ENCODE measurements at places on chromosomes 4 and X. TPM values are rescaled to one million over a fixed set of nuclear protein-coding genes. Genes with fewer than 3 reads are reported as not detected.

DNA sequence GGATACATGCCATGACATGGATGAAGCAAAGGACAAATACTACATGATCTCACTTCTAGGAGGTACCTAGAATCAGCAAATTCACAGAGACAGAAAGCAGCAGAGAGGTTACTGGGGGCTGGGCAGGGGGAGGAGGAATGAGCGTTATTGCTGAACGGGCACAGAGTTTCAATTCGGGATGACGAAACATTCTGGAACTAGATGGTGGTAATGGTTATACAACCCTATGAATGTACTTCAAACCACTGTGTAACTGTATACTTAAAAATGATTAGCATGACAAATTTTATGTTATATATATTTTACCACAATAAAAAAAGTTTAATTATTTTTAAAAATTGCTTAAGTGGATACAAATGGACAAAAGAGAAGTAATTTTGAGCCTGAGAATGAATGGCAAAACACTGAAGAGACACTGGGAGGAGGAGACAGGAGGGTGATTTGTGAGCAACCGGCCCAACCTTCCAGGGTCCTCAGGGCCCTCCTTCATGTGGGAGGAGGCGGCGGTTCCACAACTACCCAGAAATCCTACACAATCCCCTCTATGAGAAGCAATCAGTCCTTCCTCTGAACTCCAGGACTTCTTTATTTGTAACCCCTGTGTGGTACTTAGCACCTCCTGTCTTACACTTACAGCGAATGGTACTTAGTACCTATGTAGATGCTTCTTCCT lies 14.1 kb downstream of the ACSL1 start:
- no peak for DNase-seq

DNA sequence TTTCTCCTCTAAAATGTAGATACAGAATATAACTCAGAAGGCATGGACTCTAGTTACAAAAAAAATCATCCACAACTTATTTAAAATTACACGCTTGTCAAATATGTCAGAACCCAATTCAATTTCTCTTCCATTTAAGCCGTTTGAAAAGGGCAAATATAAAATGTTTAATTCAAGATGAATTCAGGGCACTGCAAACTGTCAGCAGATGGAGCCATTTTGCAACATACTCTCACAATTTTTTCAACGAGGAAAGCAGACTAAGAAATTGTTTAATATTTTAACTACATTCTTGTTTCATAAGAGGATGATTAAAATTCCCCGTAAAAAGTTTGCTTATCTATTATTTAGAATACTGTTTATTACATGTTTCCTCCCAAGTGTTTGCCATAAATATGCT lies 321.3 kb upstream of the CPXCR1 start:
- DNase-seq = no peak

The MAGEA12 gene
- not detected for total RNA-seq

DNA sequence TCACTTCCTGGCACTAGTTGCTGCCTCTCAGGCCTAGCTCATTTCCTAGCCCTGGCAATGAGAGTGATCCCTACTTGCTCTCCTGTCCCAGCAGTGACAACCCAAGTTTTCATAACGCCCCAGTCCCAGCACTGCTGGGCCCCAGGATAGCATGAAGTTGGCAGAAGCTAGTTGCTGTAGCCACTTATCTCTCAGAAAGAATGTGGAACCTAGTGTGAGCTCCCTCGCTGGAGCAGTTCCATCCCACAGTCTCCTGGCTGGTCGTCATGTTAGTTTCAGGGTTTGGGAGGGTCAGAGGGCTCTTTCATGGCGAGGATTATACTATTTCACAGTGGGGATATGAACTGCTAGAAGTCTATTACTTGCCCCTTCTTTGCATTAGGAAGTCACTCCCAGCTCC lies 5.1 kb downstream of the PF4 start:
- DNase-seq = no peak

The ATP2B3 gene
- not detected for total RNA-seq

The TMSB15A gene
- total RNA-seq = not detected
